ENCODE measurements at places on chromosomes 16 and 17. TPM values are rescaled to one million over a fixed set of nuclear protein-coding genes. Genes with fewer than 3 reads are reported as not detected.

GRCh38 chr16:69225121-69225520 lies 38.2 kb downstream of the SNTB2 start:
- DNase-seq = no peak

DNA sequence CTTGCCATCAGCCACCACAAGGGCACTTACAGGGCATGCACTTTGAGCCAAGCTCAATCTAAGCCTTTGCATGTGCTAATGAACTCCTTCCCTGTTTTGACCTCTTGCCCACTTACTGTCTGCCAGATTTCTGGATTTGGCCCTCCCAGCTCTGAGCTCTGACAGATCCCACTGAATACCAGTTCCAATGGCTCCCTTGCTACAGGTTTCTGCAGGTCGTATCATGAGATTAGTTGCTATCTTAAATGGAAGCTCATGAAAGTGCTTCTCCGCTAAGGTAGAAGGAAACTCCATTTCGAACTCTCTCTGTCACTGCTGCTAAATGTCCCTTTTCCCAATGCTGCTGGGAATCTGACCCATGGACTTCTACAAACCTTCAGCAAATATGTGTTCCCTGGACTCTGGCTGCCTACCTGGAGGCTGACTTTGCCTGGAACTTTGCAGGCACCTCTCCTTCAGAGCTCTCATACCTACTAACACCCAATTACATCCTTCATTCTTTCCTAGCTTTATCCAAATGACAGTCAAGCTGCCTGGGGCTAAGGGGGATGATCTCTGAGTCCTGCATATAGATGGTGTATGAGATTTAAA lies 23.5 kb upstream of the TOB1 start:
- DNase-seq = no peak

GRCh38 chr16:89325861-89326471 lies 108.5 kb downstream of the ZNF778 start:
- DNase-seq = no peak

GRCh38 chr17:45031231-45032173 lies 19.9 kb downstream of the DCAKD start:
- peak; percentile 90 for DNase-seq

DNA sequence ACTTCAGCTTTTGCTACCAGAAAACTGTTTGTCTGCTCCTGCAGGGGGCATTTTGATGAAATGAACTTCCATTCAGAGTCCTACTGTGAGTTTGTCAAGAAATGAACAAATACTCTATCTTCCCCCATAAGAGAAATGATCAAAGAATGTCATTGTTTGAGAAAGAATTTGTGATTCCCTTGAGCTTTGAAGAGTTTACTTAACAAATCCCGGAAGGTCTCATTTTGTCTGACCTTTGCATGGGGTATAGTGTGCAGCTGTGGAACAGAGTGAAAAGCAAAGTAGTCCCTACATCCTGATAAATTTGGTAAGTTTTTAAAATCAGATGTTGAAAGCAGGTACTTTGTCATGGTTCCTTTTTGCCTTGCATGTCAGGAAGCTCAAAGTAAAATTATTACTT lies 178.0 kb downstream of the ABCC12 start:
- DNase-seq = no peak

GRCh38 chr16:19481769-19482168 lies 40.1 kb downstream of the GDE1 start:
- no peak for DNase-seq

DNA sequence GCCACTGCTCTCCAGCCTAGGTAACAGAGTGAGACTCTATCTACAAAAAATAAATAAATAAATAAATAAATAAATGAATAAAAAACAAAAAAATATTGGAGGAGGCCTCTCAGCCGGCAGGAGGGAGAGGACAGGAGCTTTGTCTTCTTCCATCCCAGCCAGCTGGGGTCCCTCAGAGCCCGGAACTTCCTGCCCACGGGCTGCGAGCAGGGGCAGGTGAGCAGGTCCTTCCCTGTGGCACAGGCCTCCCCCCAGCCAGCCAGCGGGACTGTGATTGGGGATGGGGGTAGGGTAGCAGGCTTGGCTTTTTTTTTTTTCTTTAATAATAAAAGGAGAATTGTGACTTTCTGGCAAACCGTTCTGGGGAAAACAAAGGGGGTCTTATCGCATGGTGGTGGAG lies 10.1 kb downstream of the SMTNL2 start:
- DNase-seq = no peak

- no peak for DNase-seq
Measured at GRCh38 chr16:85555719-85556455, 57.2 kb upstream of the GSE1 start.

DNA sequence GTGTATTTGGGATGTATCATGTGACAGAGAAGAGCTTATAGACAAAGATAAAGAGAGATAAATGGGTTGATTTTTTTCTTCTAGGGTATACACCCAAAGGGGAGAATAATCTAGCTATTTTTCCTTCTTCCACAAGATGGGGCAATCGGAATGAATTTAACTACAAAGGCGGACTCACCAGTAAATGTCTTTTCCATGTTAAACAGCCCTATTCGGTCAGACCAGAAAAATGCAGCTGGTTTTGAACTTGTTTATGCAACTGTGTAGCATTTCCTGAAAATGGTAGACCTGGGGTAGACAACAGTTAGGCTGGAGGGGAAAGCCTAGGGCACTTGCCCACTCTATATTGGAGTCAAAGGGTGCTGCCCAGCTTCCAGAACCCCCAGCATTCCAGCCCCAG lies 477.1 kb downstream of the TOX3 start:
- peak; percentile 0 for DNase-seq

- DNase-seq = peak; percentile 66
Measured at GRCh38 chr16:67673712-67674580, 7.3 kb downstream of the C16orf86 start.

- DNase-seq = no peak
Measured at GRCh38 chr16:9428355-9429005, 337.0 kb downstream of the HAPSTR1 start.

DNA sequence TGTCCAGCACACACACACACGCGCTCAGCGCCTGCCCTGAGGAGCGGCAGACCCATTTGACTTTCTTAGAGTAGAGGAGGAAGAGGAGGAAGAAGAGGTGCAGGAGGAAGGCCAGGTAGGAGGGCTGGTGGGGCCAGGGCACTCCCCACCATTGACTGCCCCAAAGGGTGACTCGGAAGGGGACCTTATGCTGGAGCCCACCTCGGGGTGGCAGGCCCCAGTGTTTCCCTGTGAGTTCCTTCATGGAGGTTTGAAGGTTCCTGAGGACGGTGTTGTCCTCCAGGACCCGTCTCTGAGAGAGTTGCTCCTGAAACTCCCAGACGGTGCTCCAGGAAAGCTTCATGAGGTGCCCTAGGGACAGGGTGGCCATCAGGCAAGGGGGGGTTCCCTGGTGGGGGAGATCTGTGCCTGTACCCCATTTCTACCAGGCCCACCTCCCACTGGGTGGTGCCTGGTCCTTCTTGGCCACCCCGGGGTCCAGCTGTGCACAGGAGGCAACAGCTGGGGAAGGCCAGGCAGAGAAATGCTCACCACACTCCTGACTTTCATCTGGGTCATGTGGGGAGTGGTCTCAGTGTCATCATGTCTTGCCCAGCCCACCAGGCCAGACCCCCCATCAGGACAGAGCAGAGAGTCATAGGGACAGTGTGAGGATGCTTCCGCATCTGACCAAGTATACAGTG lies 89.5 kb downstream of the TNFRSF13B start:
- no peak for DNase-seq

- DNase-seq = no peak
Measured at GRCh38 chr16:336269-336668, 16.3 kb downstream of the AXIN1 start.

GRCh38 chr16:49084628-49085390 lies 196.8 kb downstream of the CBLN1 start:
- DNase-seq = no peak

- no peak for DNase-seq
Measured at GRCh38 chr16:15608398-15609285, 34.3 kb downstream of the MARF1 start.

DNA sequence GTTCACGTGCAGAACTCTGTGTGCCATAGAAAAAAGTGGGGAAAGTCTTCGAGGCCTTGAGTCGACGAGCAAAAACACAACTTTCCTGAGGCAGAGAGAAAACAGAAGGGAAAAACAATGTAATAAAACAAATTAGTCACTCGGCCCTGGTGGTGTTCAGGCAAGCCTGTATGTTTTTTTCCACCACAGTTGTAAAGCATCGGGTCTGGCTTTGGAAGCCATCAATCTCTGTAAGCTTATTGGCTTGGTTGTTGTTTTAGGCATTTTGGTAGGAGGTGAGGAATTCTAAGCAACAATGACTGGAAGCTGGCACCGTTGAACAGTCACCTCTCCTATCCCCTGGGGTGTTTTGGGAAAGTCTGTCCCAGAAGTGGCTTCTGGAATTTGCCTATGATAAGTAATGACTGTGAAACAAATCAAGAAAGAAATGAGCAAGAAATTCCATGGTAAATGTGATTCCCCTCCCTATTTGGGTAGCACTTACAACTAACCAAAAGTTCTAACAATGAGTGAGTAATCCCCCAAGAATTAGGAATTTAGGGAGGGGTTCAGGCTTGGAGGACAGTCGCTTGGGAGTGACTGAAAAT lies 2.8 kb downstream of the CDH13 start:
- DNase-seq = no peak

DNA sequence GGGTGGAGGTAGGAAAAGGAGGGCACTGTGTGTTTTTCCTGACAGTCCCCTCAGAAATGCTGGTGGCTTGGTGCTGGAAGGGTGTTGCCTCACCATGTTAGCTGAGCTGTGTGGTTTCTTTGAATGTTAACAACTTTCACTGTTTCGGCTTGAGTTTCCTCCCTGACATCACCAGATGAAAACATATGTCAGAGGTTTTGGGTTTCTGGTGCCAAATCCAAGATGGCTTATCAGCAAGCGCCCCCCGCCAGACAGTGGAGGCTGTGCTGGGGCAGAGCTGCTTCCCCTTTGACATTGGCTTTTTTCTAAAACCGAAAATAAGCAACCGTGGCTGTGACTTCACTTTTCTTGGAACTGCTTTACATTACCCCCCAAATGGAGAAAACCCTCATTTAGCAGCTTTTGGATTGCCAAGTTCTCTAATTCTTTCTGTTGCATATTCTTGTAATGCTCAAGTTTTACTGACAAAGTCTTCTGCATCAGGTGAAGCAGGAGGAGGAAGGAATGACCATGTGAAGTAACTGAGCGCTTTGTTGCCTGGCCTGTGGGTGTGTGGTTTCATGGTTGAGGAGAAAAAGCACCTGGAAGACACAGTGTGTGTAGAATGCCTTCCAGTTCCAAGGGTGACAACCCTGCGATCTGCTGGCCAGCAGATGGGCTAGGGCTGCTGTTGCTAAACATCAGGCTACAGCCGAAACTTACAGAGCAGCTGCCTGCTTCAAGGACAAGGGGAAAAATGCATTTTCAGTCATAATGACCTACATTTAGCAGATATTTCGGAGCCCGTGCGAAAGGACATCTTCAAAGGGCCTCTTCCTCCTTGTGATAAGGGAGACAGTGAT lies 9.7 kb downstream of the RMI2 start:
- no peak for DNase-seq

- peak; percentile 78 for DNase-seq
Measured at GRCh38 chr17:64148017-64148631, 18.2 kb upstream of the ERN1 start.

GRCh38 chr16:29745853-29746345 lies at the start of gene C16orf54:
C16orf54 (minus strand) TSS chr16:29745990; CDS start chr16:29744951, 1,039 bp downstream.
- DNase-seq = no peak

DNA sequence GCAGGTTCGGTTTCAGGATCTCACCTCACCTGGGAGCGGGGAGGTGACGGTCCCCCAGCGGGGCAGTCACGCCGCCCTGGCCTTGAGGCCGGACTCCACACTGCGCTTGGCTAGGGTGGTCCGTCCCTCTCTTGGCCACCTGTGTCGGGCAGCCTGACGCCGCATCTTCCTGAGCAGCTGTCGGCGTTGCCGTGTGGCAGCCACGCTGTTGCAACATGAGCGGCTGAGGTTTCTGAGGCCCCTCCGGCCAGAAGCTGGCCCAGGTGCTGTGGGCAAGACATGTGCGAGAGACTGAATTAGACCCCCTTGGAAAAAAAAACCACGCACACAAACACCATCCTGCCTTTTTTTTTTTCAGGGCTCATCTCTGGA lies 49.2 kb downstream of the IRF8 start:
- DNase-seq = no peak

- no peak for DNase-seq
Measured at GRCh38 chr17:32143527-32143870, 1.2 kb downstream of the RHOT1 start.

DNA sequence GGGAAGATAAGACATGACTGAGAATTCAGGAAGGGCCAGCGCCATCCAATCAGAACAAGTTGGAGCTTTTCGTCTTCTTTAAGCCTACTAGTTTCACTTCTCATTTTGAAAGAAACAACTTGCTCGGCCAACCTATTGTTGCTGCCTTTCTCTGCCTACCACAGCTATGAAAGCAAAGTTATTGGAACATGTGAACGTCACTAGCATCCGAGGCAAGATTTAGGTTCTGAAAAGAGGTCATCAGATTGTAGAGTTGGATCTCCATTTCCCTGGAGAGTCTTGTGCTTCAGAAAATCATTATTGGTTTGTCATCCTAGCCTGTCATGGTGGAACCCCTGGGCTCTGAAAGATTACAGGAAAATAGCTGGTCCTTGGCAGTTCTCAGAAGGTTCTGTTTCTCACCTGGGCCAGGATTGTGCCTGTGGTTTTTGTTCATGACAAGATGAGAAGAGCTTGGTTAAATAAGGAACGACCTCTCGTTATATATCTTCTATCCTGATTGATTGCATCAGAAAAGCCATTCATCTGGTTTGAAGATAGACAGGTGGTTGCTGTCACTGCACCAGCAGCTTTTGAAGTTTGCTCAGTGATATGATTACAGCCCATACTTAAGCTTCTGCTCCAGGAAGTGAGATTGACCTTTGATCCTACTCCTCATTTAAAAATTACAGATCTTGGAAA lies 25.3 kb downstream of the CDH13 start:
- no peak for DNase-seq

The MEOX1 gene
- 0.05 TPM for polyA plus RNA-seq

The FNDC8 gene
- polyA plus RNA-seq = not detected

The SLC39A11 gene
- 23.5 TPM for polyA plus RNA-seq

The GSE1 gene
- 22.7 TPM for polyA plus RNA-seq

The ALOX15 gene
- not detected for polyA plus RNA-seq

The CHP2 gene
- polyA plus RNA-seq = not detected

The MYO15B gene
- 9.7 TPM for polyA plus RNA-seq

The C17orf50 gene
- 0.05 TPM for polyA plus RNA-seq

The SEC14L5 gene
- polyA plus RNA-seq = 0.03 TPM

The SLC13A5 gene
- polyA plus RNA-seq = not detected

The NPTX1 gene
- polyA plus RNA-seq = 0.16 TPM

The GPRC5B gene
- polyA plus RNA-seq = 1.1 TPM

The CES5A gene
- not detected for polyA plus RNA-seq

The TSPAN10 gene
- polyA plus RNA-seq = 6.0 TPM

The EVI2A gene
- 1.9 TPM for polyA plus RNA-seq

The CHD9NB gene
- polyA plus RNA-seq = 2.5 TPM
